ENCODE measurements at places on chromosomes 5 and 9.
A peak's percentile ranks its signal among the peaks of the same experiment; 100 is the strongest.

DNA sequence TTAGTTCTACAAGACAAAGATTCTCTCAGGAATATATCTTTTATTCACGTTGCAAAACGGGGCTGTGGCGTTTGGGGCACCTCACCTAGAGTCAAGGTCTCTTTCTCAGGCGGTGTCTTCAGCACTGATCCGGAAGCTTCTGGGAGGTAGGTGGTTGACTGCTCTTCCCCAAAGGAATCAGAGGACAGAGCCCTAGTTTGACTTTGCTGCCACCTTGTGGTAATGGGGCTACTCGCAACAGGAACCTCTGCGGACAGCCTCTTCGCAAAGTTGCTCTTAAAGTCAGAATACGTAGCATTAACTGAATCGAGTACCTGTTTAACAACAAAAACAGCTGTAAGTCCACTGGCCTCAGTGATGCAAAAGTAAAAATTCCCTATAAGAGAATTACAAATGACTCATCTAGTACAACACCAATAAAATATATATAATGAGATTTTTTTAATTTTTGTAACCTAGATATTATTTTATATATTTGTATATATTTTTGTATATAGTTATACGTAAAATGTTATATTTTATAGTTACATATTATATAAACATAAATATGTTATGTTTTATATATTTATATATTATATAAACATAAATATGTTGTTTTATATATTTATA is 13.3 kb upstream of the GPX8 start:
- peak; percentile 96 for DNase-seq

- no peak for DNase-seq
Observed at GRCh38 chr5:6183391-6184390, 194.7 kb downstream of the MED10 start.

DNA sequence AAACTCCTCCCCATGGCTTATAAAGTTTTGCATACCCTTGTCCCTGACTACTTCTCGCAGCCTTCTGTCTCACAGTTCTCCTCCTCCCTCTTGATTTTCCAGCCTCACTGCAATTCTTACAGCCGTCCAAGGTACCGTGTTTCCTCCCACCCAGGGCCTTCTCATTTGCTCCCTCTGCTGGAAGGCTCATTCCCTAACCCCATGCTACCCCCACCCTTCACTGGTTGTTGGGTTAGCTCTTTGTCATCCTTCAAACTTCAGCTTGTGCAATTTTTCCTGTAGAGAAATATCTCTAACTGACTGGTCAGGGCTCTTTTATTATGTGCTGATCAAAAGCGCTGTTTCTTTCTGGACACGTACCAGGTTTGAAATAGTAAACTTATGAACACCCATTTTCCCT is 329.2 kb downstream of the EBF1 start:
- DNase-seq: no peak

- peak; percentile 83 for DNase-seq
Observed at GRCh38 chr9:34408173-34408572, 31.5 kb upstream of the MYORG start.

GRCh38 chr9:124300312-124300711 is 42.6 kb downstream of the NEK6 start:
- no peak for DNase-seq

GRCh38 chr5:9437741-9438240 is 108.1 kb downstream of the SEMA5A start:
- DNase-seq: no peak

GRCh38 chr9:110900917-110901316 is 137.4 kb downstream of the LPAR1 start:
- DNase-seq: peak; percentile 45

DNA sequence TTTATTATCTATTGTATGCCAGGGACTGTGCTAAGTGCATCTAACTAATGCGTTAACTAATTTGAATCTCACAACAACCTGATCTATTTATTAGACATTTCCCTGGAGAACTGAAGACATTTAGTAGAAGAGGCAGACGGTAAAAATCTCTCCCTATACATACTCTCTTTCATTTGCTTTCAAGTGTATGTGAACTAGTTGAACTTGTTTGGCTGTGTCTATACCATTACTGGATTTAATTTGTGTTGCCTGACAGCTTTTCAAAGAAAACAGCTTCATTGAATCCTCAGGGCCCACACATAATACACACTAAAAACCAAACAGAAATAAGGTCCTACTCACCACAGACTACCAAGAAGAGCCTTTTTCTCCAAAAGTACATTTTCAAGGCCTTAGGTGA is 133.6 kb upstream of the NR3C1 start:
- no peak for DNase-seq

- no peak for DNase-seq
Observed at GRCh38 chr9:130023144-130023787, 19.7 kb downstream of the FNBP1 start.

DNA sequence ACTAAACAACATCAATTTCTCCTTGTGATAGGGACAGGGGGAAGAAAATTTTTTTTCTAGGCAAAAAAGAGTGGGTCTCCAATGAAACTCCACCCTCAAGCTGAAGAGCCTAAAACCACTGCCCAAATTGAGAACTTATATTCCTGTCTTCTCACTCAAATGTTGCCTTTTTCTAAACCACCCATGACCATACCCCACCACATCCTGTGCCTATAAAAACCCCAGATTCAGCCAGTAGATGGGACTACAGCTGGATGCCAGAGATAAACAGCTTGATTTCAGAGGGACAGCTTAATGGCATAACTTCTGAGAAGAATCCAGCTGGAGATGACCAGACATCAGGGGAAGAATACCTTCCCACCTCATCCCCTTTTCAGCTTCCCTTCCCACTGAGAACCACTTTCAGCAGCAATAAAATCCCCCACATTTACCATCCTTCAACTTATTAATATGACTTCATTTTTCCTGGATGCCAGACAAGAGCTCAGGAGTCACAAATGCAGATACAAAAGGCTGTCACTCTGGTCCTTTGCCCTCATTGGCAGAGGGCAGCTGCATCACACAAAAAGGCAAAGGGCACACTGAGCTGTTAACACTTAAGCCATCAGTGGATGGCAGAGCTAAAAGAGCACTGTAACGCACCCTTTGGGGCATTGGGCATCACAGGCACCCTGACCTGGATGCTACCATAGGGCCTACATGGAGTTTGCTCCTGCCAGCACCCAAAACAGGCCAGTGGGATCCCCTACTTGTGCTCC is 972.5 kb upstream of the CTNND2 start:
- no peak for DNase-seq

DNA sequence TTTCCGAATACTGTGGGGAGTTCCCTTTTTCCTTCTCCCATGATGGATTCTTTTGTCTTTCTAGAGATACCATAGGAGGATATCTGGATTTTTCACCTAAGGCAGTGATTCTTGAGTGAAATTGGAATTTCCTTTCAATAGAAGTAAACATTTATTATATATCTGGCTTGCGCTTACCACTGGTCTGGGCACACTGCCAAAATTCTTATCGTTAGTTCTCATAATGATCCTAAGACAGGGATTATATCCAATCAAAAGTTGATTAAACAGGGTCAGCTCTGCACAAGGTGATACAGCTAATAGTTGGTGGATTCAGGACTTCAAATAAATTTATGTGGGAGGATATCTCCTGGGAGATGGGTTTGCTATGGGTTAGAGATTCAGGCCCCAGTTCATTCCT is 9.6 kb downstream of the TLE4 start:
- DNase-seq: peak; percentile 4

GRCh38 chr9:115691693-115692092 is 461.9 kb upstream of the PAPPA start:
- no peak for DNase-seq

DNA sequence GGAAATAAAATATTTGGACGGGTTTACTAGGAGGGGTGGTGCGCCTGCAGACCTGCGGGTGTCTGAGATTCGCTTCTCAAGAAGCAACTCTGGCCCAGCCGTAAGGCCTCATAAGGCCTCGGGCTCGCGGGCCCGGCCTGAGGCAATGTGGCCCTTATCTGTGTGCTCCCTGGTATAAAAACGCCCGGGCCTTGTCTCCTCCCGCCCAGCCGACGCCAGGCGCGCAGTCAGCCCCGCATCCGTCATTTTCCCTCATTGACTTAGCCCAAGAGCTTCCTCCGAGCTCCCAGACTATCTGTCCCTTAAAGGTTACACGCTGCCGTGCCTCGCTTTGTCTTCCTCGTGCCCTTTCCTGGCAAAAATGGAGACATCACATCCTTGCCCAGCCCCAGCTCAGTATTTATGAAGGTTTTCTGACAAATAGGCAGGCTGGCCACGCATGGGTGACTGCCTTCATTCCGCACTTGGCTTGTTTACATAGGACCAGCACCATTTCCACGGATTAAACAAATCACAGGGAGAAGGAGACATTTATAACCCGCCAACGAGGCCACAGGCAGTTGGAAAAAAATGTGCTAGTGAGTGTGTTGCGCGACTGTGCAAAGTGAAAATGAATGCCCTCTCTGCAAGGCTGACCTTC is 74.5 kb upstream of the TBCA start:
- DNase-seq: no peak

DNA sequence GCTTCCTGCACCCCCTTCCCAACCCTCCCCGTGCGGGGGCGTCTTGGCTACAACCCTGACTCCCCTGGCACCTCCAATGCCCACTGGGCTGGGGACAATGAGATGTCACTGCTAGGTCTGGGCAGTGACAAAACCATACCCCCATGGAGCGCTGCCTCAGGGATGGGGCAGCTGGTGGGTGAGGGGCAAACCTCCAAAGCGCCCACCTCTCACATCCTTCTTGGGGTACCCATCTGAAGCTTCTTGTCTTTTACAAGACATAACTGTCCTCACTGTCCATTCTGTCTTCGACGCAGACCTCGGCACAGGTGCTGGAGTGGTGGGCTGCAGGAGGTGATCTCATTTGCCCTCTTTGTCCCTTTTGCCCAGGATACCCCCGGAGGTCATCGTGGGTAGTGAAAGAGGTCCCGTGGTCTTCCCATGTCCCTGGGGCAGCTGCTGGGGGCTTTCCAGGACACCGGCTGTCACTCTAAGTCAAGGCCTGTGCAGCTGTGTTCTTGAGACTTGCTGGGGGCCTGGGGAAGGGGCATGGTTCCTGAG is 27.8 kb upstream of the CSF1R start:
- DNase-seq: no peak

DNA sequence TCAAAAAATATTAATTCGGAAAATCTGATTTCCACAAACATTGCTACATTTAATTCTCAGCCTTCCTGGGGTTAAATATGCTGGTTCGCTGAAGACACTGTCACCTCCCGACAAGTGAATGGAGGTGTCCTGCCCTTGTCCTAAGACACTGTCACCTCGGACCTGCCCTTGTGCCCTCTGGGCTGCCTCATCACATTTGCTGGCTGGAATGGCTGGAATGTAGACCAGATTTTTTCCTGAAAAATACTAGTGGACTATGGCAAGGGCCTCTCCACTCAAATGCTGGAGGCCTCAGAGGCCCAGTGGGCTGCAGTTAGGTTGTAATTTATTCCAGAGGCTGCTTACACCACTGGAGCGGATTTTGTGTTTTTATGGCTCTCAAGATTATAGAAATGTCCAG is 28.2 kb downstream of the CACNA1B start:
- DNase-seq: no peak

GRCh38 chr5:33523208-33523771 is 82.5 kb downstream of the TARS1 start:
- no peak for DNase-seq

- DNase-seq: no peak
Observed at GRCh38 chr5:119289438-119290044, 66.3 kb upstream of the TNFAIP8 start.

- no peak for DNase-seq
Observed at GRCh38 chr5:1209896-1210776, 8.7 kb downstream of the SLC6A19 start.

Data from NCI-H2171 treated with DMSO at 0.1 percent for 48 hours (cell line).